GF-D8 (cell line): ENCODE measurements at places on chromosomes 11 and 22.

DNA sequence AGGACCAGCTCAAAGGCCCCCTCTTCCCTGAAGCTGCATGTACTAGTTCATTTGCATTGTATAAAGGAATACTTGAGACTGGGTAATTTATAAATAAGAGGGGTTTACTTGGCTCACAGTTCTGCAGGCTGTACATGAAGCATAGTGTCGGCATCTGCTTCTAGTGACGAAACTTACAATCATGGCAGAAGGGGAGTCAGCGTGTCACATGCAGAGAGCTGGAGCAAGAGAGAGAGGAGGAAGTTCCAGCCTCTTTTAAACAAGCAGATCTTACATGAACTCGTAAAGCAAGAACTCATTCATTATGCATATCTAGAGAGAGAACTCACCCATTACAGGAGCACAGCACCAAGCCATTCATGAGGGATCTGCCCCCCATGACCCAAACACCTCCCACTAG is 7.1 kb upstream of the HMGXB4 start:
- no peak for DNase-seq

- no peak for DNase-seq
Observed at GRCh38 chr11:64403106-64403505, 44.1 kb downstream of the RPS6KA4 start.

DNA sequence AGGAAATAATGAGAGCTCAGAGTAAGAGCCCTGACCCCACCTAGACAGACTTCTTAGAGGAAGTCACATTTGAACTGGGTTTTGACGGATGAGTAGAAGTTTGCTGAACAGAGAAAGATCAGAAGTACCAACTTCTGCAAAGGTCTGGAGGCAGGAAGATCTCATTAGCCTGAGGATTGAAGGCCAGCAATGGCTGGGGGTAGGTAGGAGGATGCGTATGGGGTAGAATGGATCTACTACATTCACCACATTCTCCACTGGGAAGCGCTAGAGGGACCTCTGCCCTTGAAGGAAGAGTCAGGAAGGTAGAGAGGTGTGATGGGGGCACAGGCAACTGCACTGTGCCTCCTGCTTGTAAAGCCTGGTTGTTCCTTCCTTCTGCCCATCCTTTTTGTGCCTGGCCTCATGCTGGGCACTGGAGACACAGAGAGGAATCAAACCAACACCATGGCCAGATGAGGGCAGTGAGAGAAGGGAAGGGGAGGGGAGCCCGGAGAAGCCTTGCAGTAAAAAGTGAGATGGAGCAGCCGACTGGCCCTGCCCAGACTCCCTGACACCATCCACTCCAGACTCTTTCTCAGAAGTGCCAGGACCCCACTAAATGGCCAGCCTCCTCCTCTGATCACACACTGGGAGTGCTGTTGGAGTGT is 4.9 kb downstream of the TPBGL start:
- no peak for DNase-seq

GRCh38 chr22:46852771-46853170 is 90.3 kb downstream of the TBC1D22A start:
- no peak for DNase-seq

DNA sequence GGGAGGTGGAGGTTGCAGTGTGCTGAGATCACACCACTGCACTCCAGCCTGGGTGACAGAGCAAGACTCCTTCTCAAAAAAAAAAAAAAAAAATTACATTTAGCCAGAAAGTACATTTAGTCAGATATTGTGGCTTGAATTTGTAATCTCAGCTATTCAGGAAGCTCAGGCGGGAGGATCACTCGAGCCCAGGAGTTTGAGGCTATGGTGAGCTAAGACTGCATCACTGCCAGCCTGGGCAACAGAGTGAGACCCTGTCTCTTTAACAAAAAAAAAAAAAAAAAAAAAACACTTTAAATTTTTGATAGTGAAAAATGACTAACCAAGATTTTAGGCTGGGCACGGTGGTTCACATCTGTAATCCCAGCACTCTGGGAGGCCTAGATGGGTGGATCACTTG is 27.3 kb downstream of the MRTFA start:
- no peak for DNase-seq

DNA sequence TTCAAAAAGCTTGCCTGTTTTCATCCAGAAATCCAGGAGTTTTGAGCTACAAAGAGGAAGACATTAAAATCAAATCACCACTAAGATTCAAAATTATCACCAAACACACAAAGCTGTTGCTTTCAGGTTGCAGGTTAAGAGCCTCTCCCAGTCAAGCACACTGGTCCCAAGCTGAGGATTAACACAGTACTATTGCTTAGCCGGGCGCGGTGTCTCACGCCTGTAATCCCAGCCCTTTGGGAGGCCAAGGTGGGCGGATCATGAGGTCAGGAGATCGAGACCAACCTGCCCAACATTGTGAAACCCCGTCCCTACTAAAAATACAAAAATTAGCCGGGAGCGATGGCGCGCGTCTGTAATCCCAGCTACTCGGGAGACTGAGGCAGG is 1165.1 kb downstream of the LRRC4C start:
- DNase-seq, result no peak

DNA sequence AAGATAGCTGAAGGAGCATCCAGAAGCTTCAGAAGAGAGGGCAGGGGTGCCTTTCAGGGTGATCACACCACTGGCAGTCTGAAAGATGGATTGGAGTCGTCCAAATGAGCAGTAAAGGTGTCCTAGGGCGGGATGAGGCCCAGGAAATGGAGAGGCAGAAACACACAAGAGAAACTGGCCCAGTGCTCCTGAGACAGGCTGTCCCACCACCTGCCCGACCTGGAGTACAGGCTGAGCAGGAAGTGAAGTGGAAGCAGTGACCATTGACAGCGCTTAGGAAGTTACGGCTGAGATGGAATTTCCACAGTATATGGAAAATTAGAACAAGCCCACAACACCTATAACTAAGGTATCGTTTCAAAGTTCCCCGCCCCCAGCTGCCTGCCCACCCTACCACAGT is 16.1 kb downstream of the EIF3F start:
- no peak for DNase-seq

DNA sequence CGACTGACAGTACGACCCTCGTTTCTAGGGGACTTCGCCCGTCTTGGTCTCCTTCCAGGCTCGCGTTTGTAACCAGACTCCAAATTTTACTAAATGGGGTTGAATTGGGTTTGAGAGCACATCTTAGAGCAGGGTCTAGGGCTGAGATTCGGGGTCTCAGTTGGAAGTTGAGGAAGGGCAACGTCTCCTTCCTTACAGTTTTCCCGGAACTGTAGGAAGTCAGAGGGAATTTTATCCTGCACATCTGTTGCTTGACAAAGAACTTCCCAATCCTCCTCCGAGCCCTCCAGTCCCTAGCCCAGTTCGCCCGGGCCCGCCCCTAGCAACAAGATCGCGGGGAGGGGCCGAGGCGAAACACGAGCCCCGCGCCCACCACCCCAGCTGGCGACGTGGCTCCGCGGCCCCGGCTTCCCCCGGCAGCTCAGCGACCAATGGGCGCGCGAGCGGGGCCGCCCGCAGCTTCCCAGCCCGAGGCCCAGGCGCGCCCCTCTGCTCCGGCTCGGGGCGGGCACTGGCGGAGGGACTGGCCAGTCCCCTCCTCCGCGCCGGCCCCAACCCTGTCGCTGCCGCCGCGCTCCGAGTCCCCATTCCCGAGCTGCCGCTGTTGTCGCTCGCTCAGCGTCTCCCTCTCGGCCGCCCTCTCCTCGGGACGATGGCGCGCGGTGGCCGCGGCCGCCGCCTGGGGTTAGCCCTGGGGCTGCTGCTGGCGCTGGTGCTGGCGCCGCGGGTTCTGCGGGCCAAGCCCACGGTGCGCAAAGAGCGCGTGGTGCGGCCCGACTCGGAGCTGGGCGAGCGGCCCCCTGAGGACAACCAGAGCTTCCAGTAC is at the start of gene RCN1:
RCN1 (plus strand) TSS at position 530 of the 826 bp plus-strand sequence; CDS start at position 653, 123 bp downstream.
- DNase-seq, result no peak

GRCh38 chr11:2849994-2850770 is 35.4 kb downstream of the CDKN1C start:
- no peak for DNase-seq

- DNase-seq, result no peak
Observed at GRCh38 chr11:78504181-78504580, 70.5 kb downstream of the NARS2 start.

DNA sequence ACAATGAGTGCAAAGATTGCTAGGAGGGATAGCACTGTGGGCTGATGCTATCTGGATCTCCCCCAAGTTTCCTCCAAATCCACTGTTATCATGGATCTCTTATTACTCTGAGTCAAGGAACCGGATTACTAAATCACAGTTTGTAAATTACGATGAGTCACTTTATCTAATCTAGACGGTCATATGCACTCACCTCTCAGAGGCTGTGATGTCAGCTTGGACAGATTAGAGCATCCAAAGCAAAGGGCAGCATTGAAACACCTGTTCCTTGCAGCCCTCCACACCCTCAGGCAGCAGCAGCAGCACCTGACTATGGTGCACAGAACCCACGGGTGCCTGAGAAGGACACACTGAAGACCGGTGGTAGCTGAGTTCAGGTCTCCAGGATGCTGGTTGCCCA is 14.0 kb upstream of the POU2AF1 start:
- DNase-seq, result no peak

GRCh38 chr11:27700351-27701301 is at the start of gene BDNF:
TSS of gene BDNF (minus strand) at chr11:27700455. CDS start at chr11:27658564, 41,891 bp downstream.
- no peak for DNase-seq

DNA sequence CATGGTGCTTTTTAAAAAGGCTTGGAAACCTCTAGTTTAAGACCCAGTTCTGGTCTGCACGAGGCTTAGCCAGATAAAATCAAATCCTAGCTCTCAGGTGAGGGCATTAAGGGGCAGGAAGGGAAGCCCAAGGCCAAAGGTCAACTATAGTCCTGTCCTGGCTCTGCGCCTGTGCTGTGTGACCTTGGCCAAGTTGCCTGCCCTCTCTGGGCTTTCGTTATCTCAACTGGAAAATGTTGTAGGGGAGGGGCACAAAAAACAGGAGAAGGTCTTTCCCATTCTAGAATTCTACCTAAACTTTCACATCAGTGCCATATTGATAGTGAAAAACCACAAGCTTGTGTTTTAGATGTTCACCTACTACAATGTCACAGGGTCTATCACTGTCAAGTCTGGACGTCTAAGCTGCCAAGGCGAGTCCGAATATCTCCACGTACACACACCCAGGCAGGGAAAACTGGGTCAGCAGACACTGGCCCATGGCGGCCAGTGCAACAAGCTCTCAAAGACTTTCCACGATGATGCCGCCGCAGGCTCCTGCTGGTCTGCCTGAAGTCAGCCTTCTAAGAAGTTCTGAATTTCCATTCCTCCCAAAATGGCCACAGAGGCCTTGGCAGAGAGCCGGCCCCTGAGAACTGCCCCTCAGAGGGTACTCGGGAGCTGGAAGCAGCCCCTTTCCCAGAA is 18.0 kb downstream of the MN1 start:
- no peak for DNase-seq

GRCh38 chr11:130431801-130432200 is 3.4 kb upstream of the ADAMTS8 start:
- DNase-seq, result no peak

GRCh38 chr11:114377612-114378267 is 22.6 kb downstream of the C11orf71 start:
- DNase-seq, result no peak

- no peak for DNase-seq
Observed at GRCh38 chr22:33515795-33516194, 404.5 kb downstream of the LARGE1 start.

DNA sequence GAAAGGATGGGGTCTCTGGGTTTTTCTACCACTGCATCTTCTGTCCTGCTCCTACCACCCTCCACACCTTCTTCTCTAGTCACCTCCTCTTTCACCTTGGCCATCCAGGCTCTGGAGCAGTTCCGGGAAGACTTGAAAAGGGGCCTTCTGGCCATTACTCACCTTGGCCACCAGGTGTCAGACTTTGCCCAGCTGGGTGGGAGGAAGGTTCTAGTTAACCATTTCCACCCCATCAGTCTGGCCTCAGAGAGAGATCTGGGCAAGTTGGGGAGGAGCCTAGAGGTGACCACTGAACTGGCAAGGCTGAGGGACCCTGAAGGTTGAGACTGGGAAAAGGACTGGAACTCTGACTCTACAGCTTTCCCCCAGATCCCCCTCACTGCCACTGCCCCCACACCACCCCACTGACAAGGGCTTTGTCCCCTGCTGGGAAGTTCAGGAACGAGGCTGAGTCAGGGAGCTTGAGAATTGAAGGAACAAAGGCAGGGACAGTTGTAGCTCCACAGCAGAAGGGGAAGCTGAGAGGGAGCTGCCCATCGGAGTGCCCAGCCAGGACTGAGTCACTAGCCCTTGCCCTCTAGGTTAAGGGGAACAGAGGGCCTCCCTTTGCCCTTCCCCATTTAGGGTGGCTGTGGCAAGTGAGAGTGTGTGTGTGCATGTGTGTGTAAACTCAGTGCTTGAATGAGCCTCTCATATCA is 3.7 kb upstream of the POLD4 start:
- peak; percentile 41 for DNase-seq

DNA sequence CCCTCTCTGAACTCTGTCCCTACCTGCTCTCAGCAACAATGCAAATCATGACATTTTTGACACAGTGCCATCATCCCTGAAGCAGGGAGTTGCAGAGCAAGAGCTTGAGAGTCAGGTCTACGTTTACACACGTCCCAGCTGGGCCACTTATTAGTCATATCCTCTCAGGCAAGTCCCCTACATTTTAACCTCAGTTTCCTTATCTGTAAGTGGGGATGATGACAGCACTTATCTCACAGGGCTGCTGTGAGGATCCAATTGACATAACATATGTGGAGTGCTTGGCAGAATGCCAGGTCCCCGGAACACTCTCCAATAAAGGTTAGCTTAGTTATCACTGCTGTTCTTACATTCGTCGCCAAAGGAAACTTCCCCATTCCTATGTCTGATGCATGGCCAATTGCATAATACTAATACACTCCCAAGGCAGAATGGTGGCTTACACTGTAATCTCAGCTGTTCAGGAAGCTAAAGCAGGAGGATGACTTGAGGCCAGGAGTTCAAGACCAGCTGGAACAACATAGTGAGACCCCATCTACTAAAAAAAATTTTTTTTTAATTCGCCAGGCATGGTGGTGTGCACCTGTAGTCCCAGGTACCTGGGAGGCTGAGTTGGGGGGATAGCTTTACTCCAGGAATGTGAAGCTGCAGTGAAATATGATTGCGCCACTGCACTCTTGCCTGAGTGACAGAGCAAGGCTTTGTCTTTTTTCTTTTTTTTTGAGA is 16.6 kb downstream of the ASCC2 start:
- DNase-seq, result peak; percentile 78

GRCh38 chr11:14308897-14309387 is 50.0 kb downstream of the RRAS2 start:
- DNase-seq, result no peak

DNA sequence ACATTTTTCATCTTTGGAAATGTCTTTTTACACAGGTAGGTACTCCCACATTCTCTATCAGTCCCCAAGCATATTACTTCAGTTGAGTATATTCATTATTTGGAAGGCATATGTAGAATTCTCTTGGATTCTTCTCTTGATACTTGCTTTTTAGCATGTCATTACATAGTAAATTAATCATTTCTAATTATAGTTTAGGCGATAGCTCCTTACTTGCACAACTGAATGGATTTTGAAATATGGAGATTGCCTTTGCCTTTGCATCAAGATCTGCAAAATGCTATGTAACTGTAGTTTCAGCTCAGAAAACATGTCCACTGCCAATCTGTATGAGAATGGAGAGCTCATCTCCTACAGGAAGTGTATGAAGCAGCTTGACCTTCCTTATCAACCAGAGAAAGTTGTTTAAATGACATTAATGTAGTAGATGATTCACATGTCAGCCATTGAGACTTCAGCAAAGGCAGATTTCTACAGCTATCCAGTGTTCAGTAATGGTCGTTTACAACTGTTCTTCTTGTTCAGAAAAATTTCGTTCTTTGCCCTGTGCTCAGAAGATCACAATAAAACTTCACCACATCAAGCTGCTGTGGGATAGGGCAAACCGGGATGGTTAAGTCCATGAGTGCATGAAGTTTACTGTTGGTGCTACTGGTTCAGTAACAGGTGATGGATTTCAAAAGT is 61.6 kb downstream of the PPP6R3 start:
- DNase-seq, result no peak
